ENCODE measurements at places on chromosomes 7 and 10. TPM values are rescaled to one million over a fixed set of nuclear protein-coding genes. Genes with fewer than 3 reads are reported as not detected.

Gene HMX3
- not detected for total RNA-seq

Gene PNLIPRP1
- not detected for total RNA-seq

GRCh38 chr7:132417103-132417906, 159.0 kb downstream of the PLXNA4 start:
- ATAC-seq, result no peak

- no peak for ATAC-seq
These were observed 402.8 kb upstream of the PCDH15 start for GRCh38 chr10:55203874-55204273.

GRCh38 chr7:108565987-108566386, 3.5 kb downstream of the THAP5 start:
- no peak for ATAC-seq

DNA sequence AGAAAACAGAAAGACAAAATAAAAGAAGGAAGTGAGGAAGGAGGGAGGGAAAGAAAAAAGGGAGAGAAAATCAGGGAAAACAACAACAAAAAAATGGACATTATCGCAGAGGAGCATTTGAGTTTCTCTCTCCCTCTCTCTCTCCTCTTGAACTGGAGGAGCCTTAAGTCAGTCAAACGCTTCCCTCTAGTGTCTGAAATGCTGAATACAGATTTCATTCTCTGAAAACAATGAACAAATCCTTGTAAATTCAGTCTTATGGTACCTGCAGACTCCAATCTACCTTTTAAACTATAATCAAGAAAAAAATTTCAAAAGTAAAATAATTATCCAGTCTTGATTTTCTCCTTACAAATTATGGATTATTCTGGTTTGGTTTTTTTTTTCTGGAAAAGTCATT, 89.2 kb upstream of the PFKP start:
- ATAC-seq, result no peak

Gene HEPACAM2
- not detected for total RNA-seq

Gene PARD3
- total RNA-seq, result 101 TPM

DNA sequence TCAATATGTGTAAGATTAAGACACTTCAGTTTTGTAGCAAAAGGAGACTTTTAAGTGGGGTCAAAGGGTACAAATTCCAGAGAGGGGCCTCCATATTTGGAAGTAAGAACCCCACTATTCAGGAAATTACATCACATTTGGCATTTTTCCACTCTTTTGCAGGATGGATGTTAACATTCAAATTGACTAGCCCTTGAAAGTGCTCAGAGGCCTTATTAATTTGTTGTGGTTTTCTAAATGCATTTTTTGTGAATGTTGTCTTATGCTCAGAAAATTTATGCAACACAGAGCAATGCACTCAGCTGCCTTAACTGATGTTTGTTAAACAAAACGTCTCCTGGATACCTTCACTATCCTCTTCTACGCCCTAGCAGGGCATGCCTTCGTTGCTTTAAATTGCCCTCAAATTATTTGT, 50.9 kb upstream of the PDLIM1 start:
- ATAC-seq, result no peak

Gene BMPER
- total RNA-seq, result 1.7 TPM

DNA sequence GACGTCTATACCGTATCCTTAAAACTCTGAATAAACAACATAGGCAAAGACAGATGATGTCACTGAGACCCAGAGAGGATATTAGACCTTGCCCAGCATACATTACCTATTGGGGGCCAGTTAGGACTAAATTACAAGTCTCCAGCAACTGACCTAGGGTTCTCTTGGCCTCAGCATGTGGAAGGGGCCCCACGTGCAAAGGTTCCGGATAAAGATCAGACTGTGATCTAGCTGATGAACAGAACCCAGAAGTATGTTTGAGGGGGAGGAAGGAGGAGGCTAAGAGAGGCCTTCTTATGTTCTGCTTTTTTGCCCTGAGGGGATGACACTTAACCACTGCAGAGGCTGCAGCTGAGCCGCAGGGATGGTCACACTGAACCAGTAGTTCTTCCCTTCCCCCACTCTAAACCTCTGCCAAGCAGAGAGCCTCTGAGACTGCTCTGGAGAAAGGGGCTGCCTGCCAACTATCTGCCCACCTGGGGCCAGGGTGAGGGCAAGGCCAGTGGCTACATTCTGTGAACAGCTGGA, 24.0 kb upstream of the KMT2C start:
- no peak for ATAC-seq

Gene TLX1
- not detected for total RNA-seq

DNA sequence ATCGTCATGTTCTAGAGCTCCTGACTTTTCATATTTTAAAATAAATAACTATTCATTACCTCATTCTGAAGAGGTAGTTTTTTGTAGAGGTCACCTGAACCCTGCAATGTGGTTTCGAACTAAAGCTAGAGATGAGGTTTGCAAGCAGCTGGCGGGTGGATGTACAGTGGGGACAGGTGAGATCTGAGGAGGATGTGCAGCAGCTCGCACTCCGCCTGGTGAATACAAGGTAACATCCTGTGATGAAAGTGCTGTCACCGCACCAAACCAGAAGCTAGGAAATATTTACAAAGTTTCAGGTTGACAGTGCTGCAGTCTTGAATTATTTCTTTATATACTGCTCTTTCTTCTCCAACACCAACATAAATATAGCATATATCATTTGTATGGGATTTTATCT, 26.5 kb downstream of the NDUFB2 start:
- ATAC-seq, result no peak

- ATAC-seq, result no peak
These were observed 13.5 kb downstream of the ZC3HC1 start for GRCh38 chr7:130037703-130038102.

Gene ZNF438
- 13.5 TPM for total RNA-seq

Gene EPHA1
- total RNA-seq, result not detected

- no peak for ATAC-seq
These were observed 911 bp upstream of the ZP3 start for GRCh38 chr7:76423666-76424412.

Gene DPCD
- 30.1 TPM for total RNA-seq

DNA sequence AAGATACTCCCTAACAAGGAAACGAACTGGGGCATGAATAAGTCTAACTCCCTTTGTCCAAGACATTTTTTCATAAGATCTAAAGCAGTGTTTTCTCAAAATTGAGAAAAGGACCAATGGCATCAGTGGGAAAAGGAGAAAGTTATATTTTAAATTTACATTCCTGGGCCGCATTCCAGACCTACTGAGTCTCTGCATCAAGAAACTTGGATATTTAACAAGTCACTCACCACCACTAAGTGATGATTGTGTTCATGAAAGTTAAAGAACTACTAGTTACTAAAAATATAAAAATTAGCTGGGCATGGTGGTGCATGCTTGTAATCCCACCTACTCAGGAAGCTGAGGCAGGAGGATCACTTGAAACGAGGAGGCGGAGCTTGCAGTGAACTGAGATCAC, 149.6 kb upstream of the MEOX2 start:
- ATAC-seq, result no peak

GRCh38 chr10:24701447-24701846, 22.2 kb downstream of the ARHGAP21 start:
- no peak for ATAC-seq

Gene CFTR
- not detected for total RNA-seq

GRCh38 chr7:55078465-55079372, 59.9 kb downstream of the EGFR start:
- peak; percentile 6 for ATAC-seq

GRCh38 chr10:348456-348855, 213.2 kb downstream of the ZMYND11 start:
- ATAC-seq, result no peak

Gene CALN1
- total RNA-seq, result not detected

GRCh38 chr7:81187753-81188152, 268.9 kb upstream of the SEMA3C start:
- ATAC-seq, result peak; percentile 40

DNA sequence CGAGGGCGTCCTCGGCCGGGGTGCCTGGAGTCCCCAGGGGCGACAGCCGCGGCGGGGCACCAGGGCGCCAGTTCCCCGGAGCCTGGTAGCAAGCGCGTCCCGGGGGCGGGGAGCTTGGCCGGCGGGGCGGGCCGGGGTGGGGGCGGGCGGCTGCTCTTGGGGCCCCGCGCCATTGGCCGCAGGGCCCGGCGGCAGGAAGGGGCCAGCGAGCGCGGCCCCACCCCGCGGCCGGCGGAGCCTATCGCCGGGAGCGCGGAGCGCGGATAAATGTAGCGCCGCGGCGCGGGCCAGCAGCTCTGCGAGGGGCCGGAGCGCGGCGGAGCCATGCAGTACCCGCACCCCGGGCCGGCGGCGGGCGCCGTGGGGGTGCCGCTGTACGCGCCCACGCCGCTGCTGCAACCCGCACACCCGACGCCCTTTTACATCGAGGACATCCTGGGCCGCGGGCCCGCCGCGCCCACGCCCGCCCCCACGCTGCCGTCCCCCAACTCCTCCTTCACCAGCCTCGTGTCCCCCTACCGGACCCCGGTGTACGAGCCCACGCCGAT, at the start of gene HHEX:
Gene HHEX, plus strand, starts transcription at position 293 of the 548 bp plus-strand sequence. Its CDS starts 32 bp downstream, at position 325.
- peak; percentile 88 for ATAC-seq
